M059J (cell line): ENCODE measurements at places on chromosomes 6 and 20. TPM values are rescaled to one million over a fixed set of nuclear protein-coding genes. Genes with fewer than 3 reads are reported as not detected.
A peak's percentile ranks its signal among the peaks of the same experiment; 100 is the strongest.

The SMAP1 gene
- total RNA-seq = 34.6 and 41.1 TPM in 2 replicates

GRCh38 chr20:38452880-38453624 lies 17.9 kb upstream of the SNHG17 start:
- DNase-seq = peak; percentile 77

DNA sequence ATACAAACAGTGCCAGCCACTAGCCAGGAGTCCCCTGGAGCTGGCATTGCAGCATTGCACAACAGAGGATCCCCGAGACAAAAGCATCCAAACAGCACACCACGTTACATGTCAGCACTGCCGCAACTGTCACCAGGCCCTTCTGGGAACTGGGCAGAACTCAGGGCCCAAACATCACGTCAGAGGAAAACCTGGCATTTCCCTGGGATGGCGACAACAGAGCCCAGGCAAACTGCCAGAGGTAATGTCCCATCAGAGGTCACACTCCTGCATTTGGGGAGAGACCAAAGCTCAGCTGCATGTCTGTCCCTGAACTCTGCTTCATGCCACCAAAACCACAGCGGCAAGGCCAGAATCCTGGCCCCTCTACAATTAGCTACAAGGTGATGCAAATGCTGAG lies 36.3 kb downstream of the PPP1R3G start:
- no peak for DNase-seq

The C20orf202 gene
- total RNA-seq = not detected in 2 replicates

DNA sequence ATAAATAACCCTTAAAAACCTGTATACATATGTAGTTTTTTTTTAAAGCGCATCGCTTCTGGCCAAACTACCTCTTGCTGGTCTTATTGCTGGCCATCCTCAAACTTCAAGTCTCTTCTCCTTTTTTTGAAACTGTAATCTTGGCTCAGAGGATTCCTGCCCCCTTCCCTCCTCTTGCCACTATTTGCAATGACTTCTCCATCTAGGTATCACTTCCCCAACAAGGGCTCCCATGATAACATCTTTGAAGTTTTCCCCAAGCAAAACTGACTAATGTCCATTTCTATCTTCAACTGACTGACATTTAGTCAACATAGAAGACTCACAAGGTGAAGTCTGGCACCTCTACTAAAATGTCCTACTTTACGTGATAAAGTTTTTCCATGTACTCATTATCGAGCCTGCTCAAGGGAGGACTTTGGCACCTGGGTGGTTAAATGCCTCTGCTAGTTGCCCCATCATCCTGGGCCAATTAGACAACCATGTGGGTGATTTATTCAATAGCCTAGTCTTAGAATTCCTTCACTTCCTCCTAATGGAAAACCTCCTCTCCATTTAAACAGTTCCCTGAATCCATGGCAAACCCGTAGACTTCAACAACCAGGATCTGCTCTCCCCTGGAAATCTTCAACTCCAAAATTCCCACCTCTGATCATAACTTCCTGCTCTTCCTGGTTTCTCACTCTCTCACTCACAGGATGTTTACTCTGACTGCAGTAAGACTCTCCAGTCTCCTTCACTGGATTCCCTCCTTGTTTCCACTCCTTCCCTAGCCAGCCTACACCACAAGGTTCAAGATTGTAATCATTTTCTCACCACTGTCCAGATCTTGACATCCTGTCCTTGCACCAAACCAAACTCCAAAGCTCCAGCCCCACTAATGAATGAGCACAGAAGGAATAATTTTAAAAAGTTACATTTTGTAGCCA lies 9.4 kb upstream of the PLAGL1 start:
- peak; percentile 29 for DNase-seq

DNA sequence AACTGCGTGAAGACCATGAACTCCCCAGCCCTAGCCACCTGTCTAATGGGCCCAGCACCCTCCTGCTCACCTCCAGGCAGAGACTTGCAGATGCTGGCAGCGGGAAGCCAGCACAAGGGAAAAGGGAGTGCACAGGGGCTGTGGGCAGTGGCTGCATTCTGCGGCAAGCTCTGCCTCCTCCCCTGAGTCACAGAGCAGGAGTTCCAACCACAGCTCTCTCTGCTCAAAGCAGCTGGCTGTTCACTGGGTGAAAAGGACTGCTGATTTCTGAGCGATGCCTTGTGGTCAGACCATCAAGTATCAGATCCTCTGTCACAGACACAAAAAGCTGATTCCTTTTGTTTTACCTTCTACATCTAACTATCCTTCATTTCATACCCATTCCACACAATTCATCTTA lies 10.5 kb downstream of the NKX2-2 start:
- peak; percentile 92 for DNase-seq

The CDH26 gene
- 0.15 and 0.81 TPM in 2 replicates for total RNA-seq

- peak; percentile 60 for DNase-seq
Observed at GRCh38 chr6:10297832-10298231, 117.0 kb downstream of the TFAP2A start.

DNA sequence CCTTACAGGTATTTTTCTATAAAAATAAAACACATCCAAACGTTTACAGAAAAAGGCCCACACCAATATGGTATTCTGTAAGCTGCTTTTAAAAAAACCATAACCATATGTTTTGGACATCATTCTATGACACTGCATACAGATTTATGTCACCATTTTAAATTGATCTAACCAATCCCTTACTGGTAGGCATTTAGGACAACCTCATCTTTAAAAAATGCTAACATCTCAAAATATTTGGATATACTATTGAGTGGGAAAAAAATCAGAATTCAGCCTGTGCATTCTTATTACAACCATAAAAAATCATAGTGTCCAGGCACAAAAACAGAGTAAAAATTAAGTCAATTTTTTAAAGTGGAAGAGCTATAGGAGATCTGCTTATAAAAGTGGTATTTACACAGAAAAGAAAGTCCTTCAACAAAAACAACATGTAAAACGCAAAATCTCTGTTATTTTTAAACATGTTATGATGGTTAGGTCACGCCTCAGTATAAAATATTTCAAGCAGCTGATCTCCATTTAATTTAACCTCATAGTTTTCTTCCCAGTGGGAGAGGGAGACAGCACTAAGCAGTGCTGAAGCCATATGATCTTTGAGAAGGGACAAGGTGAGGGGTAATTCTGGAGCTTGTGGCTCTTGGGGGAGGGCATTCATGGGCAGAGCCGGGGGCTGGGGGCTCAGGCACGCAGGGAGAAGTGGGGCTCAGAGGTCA lies 21.2 kb downstream of the TRAM2 start:
- DNase-seq = no peak

- peak; percentile 29 for DNase-seq
Observed at GRCh38 chr6:117549611-117550010, 52.7 kb downstream of the GOPC start.

- no peak for DNase-seq
Observed at GRCh38 chr6:142879527-142879926, 65.4 kb downstream of the HIVEP2 start.

DNA sequence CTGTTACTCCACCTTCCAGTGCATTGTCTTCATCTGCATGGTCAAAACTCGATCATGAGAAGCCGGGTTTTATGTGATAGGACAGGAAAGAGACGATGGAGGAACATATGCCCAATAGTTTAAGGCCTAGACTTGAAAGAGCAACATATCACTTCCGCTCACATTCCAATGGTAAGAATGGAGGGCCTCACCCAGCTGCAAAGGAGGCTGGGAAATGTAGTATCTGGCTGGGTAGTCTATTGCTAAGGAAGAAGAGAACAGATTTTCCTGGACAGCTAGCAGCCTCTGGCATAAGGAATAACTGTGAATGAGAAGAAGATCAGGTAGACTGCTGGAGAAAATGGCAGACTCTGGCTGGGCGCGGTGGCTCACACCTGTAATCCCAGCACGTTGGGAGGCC lies 19.2 kb downstream of the FITM2 start:
- DNase-seq = no peak

The PHACTR3 gene
- not detected in 2 replicates for total RNA-seq

The SYCP2 gene
- total RNA-seq = 0.79 and 1.2 TPM in 2 replicates
